Activated CD8-positive, alpha-beta memory T cell treated with anti-CD3 and anti-CD28 coated beads, Interleukin-2, amount 50 U/mL, for 48 hours (primary cell): ENCODE measurements at places on chromosomes 2 and 18.
A peak's percentile ranks its signal among the peaks of the same experiment; 100 is the strongest.

DNA sequence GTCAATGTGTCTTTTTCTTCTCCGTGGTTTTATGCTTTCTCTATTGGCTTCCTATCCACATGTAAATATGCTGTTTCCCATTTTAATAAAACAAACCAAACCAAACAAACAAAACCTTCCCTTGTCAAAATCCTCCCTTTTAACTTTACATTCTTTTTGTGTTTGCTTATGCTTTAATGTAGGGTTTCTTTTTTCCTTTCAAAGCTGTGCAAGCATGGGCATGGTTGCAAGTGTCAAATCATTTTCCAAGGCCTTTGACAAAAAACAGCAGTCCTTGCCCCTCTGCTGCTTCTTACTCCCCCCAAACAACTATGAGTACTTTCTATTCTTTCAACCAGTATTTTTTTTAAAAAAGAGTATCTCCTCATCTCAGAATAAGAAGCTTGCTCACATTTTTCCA is 66.0 kb upstream of the ACYP2 start:
- DNase-seq, result no peak

DNA sequence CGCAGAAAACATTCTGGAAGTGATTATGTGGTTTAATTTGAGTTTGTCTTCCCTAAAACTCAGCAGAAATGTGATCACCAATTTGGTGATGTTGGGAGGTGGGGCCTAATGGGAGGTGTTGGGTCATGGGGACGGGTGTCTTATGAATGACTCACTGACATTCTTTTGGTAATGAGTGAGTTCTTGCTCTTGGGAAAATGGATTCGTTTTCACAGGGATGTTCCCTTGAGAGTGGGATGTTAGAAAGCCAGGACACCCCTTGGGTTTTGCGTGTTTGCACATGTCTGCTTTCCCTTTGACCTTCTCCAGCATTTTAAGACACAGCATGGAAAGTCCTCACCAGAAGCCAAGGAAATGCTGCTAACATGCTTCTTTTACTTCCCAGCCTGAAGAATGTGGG is 321.5 kb upstream of the NT5C1B start:
- DNase-seq, result no peak

- no peak for DNase-seq
Measured at GRCh38 chr2:88066543-88066942, 1.1 kb upstream of the SMYD1 start.

DNA sequence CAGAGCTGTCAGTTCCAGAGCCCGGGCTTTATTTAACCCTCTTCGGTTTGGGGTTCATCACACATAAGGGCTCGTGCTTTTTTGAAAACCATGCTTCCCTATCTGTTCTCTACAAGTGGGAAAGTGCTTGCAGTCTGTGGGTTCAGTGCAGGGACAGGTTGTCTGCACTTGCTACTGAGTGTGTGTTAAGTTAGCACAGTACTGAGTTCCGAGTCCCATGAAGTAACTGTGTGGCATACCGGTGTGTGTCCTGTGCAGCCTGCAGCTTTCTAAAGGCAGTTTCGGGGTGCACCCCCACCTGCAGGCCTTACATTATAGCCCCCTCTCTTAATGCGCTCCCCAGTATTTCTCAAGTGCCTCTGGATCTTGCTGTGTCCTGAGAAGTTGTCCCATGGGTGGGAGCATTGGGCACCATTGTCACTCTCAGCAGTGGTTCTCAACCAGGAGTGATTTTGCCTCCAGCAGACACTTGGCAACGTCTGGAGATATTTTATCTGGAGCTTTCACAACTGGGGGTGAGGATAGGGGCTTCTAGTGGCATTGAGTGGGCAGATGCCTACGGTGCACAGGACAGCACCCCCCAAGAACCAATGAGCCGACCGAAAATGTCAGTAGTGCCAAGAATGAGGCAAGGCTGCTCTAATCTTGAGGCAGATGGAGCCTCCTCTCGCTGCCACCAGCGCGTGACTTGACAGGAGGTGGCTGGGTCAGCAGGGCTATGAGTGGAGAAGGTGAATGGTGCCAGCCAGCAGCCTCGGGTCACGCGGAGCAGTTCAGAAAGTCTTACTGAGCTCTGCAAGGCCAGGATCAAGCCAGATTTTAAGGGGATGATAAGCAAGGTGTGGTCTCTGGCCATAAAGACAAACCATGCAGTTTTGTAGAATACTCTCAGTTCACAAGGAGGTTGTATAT is 152.2 kb downstream of the SMAD7 start:
- DNase-seq, result peak; percentile 40

DNA sequence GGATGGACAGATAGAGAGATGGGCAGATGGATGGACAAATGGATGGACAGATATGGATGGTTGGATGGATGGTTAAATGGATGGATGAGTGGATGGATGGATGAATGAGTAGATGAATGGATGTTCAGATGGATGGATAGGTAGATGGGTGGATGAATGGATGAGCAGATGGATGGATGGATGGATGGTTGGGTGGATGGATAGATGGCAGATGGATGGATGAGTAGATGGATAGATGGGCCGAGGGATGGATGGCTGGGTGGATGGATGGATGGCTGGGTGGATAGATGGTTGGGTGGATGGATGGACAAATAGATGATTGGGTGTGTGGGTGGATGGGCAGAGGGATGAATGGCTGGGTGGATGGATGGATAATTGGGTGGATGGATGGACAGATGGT is 98.9 kb upstream of the OTOS start:
- DNase-seq, result no peak

DNA sequence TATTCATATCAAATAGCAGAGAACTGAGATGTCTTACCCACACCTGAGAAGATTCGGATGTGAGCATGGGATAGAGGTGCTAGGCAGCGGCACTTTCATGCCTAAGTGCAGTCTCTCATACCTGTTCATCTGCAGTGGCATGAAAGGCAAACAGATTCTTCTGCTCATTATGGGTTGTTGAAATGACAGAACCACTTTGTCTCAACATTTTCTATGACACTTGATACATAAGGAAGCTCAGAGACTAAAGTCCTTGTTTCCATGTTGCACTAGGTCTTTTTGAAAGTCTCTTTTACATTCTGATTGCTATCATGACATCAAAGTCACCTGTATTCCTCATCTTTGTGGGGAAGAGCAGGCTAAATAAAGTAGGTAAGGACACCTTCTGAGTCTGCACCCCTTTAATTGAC is 8.0 kb upstream of the SCN1A start:
- DNase-seq, result no peak

- DNase-seq, result no peak
Measured at GRCh38 chr2:145750612-145751011, 1230.7 kb upstream of the ZEB2 start.

DNA sequence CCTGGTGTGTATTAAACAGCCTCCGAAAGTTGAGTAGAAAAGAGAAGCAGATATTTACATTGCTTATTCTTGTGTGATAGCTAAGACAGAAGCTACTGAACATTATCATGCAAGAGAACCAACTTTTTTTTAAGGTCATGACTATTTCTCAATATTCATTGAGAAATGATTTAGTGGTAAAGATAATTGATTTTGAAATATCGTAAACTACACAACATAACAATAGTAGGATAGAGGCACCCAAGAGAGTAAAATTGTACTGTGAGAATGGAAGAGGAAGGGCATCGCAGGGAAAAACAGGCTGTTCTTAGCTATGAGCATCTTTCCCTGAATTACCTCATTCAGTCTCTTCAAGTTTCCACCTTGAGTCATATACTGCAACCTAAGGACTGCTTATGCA is 25.2 kb downstream of the HRH4 start:
- DNase-seq, result no peak

- no peak for DNase-seq
Measured at GRCh38 chr2:216491793-216492596, 6.6 kb upstream of the RPL37A start.

- no peak for DNase-seq
Measured at GRCh38 chr18:23194155-23194996, 59.1 kb downstream of the CABLES1 start.

DNA sequence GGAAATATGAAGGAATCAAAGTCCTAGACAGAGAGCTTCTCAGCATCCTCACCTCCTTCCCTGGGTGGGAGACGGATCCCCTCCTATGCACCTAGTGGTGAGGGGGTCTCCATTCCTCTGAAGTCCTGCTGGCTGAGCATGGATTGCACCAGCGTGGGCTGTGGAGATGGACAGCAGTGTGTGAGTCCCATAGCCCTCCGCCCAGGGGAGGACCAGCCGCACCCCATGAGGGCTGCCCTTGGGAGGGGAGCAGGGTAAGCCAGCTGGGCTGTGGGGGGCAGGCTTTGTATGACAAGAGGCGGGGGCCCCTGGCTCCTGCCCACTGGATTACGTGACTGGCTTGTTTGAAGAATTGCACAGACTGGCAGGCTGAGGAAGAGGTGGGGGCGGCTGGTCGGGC is 768.2 kb downstream of the GALR1 start:
- no peak for DNase-seq

DNA sequence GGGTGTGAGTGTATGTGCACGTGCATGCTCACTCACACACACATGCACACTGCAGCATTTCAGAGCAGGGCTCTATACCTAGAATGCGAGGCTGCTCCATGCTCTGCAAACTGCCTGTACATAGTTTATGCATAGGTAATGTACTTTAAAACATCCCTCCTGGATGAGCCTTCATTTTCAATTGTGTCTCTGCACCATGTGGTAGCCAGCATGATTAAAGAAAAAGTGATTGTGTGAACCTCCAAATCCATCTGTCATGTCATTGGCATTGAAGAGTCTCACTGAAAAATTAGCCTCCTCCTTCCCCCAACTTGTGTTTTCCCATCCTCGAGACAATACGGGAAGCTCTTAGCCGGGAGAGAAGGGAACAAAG is 120.9 kb upstream of the SPATS2L start:
- DNase-seq, result no peak

DNA sequence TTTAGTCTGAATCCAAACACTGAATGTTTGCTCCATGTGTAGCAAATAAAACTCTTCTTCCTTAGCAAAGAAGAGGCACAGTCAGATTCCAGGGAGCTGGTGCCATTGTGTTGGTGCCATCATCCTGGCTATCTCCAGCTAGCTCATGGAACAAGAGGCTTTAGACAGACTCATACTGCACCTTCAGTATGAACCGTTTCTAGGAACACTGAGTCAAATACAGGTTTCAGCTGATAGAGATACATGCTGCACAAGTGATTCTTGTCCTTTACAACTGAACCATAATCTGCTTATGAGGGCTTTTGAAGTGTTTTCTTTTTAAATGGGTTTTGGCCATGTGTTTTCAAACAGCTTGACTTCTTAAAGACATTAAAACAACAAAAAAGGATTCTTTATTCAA is 57.9 kb downstream of the DYNC1I2 start:
- DNase-seq, result no peak

- DNase-seq, result no peak
Measured at GRCh38 chr2:217918308-217919024, 84.3 kb downstream of the TNS1 start.

DNA sequence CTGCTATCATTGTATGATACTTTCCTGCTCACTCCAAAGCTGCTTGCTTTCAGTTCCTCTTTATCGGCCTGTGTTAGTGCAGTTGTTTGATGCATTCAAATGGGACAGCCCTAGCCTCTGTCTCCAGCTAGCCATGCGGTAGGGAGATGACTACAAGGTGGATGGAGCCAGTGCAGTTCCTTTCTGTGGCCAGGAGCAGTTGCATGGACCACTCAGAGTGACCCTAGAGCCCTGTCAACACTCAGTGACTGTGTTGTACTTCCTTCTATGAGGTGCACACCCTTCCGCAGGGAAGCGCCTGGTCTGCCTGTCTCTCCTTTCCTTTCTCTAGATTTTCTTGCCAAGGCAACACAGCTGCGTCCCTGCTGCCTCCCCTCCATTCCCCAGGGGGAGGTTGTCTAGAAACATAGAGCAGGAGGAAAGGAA is 33.8 kb downstream of the KCNS3 start:
- DNase-seq, result no peak

DNA sequence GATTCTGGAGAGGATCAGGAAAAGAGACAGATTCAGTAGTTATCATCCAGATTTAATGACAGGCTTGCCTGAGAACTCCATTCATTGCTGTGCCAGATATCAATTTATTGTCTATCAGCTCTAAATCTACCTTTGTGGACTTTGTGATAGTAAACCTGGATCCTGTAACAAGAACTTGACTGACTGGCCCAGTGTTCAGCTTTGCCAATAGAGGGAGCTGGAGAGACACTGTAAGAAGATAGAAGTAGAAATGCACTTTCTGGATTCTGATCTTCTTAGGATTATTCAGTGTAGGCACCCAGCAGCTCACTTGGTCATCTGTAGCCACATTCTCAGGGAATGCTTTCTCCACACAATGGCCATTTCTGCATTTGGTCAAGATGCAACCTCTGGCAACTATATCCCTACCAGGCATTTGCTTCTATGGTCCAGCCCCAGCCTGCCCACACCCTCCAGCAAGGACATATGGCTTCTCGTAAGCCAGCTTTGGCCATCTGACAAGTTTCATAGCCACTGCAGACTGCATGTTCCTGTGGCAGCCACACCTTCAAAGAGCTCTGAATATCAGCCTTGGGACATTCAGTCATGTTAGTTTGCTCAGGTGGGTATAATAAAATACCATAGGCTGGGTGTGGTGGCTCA is 6.1 kb upstream of the SERPINB8 start:
- no peak for DNase-seq

DNA sequence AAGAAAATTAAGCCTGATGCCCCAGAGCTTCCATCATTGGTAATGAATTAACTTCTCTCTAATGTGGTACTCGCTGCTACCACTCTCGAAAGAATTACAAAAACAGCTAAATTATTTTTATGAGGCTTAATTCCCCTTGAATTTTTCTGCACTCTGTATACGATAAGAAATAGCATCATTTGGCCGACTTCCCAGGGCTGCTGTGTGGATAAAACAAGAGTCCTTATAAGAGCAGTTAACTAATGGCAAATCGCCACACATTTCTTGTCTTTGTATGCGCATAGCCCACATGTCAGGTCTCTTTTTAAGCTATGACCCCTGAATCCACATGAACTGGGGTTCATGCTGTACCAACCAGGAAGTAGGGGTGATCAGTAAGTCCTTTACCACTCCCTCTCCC is 668.4 kb downstream of the TMEM182 start:
- no peak for DNase-seq

- DNase-seq, result no peak
Measured at GRCh38 chr2:168935810-168936581, 34.9 kb downstream of the G6PC2 start.

- DNase-seq, result no peak
Measured at GRCh38 chr2:184602734-184603133, 4.4 kb downstream of the ZNF804A start.

DNA sequence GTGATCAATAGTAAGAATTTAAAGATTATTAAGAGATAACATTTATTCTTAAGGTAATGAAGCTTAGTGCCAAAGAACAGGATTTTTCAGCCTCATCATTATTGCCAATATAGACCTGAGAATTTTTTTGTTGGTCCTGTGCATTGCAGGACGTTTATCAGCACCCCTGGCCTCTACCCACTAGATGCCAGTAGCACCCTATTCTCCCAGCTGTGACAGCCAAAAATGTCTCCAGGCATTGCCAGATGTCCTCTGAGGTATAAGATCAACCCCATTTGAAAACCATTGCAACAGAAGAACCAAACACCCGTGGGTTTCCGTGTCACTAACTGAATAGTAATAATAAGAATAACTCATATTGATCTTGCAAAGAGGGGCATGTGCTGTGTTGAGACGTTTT is 700.0 kb upstream of the SOX11 start:
- DNase-seq, result no peak
